NT2/D1 (cell line): ENCODE measurements at places on chromosomes 7 and 10.

GRCh38 chr10:99429517-99430095, 818 bp downstream of the GOT1 start:
- DNase-seq = no peak

- no peak for DNase-seq
Measured at GRCh38 chr10:120490288-120490687, 33.3 kb downstream of the PLPP4 start.

DNA sequence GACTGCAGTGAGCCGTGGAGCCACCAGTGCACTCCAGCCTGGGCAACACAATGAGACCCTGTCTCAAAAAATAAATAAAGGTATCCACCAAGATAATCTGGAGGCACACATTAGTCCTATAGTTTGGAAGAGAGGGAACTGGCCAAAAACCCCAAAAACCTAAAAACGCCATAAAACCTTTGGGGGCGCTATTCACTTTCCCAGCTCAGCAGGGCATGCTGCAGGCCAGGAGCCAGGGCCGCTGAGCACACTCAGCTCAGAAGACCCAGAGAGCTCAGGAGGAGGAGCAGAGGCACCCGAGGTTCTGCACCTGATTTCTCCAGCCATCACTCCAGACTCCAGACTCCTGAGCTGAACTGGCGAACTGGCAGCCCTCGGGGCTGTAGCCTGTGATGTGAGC, 167.2 kb upstream of the IMMP2L start:
- no peak for DNase-seq

DNA sequence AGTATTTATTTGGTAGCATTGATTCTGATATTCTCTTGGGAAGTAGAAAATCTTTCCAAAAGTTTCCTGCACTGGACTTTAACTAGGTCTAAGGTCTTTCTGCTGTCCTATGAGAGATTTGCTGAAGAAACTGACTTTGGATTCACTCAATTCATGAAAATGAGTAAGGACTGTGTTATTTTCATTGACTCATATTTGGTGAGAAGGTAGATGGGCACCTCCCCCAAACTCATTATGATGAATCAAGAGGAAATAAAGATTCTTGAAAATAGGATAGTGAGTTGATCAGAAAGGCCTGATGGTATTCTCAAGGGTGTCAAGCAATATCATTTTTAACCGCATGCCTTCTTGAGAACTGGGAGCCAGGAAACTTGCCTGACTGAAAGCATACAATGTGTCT, 110.3 kb downstream of the RNF133 start:
- no peak for DNase-seq

DNA sequence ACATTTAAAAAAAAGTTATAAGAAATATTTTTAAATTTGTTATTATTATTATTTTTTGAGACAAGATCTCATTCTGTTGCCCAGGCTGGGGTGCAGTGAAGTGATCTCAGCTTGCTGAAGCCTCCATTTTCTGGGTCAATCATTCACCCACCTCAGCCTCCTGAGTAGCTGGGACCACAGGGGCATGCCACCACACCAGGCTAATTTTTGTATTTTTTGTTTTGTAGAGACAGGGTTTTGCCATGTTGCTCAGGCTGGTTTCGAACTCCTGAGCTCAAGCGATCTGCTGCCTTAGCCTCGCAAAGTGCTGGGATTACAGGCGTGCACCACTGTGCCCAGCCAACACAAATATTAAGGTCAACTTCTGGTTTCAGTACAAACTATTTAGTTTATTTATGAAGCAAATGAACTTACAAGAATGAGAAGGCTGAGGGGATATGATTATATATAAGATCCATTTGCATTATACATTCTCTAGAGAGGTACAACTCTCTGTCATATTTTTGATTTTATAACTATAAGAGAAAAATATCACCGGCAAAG, 45.9 kb upstream of the FAM133B start:
- no peak for DNase-seq

DNA sequence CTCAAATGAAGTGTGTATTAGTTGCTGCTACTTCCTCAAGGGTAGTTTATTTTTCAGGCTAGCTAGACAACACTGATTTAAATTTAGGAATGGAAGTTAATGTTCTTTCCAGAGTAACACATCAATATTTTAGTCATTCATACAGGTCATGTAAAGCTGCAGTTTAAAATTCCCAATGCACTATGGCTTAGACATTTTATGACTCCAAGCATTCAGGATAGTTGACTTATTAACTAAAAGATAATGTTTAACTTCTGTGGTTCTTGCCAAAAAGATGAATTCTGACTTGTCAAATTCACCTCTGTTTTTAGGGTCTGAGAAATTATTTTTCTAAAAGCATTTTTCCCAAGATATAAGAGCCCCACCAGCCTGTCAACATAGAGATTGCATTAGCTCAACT, 131.9 kb downstream of the TFPI2 start:
- no peak for DNase-seq

DNA sequence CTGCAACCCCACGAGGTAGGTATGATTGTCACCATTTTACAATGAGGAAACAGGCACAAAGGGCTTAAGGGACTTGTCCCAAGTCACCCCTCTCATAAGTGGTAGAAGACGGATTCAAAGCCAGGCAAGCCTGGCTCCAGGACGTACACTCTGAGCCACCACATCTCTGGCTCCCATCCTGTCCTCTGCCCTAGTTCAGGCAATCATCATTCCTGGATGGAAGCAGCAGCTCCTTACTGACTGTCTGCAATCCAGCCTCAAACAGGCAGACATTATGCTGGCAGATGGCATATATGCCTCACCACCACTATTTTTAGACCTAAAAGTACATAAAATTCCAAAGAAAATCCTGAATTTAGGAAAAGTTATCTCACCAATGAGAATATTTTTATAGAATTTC, 100.7 kb downstream of the USP6NL start:
- DNase-seq = no peak

DNA sequence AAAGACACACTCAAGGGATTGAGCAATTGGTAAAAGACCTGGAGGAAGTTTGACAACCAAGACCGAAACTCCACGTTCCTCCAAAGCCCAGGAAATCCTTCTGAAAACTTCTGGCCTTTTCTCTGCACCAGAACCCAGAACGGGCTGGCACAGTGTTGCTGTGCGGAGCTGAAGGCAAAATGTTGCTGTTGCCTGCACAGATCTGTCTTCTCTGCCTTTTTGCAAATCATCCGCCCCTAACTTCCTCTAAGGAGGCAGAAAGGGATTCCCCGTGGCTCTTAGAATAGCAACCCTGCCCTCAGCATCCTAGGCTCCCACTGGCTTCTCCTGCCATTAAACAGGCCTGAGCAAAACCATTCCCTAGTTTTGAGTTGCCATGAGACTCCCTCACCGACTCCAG, 44.9 kb downstream of the FIGNL1 start:
- DNase-seq = no peak
